ENCODE measurements at places on chromosomes 2 and 18. TPM values are rescaled to one million over a fixed set of nuclear protein-coding genes. Genes with fewer than 3 reads are reported as not detected.

GREB1 gene
- total RNA-seq, result 6.5 TPM

GEN1 gene
- 2.8 TPM for total RNA-seq

QPCT gene
- 1.5 TPM for total RNA-seq

SLC1A4 gene
- 28.0 TPM for total RNA-seq

IL37 gene
- not detected for total RNA-seq

ME2 gene
- total RNA-seq, result 15.8 TPM

PTH2R gene
- total RNA-seq, result 0.19 TPM

SSB gene
- 36.7 TPM for total RNA-seq

ASPRV1 gene
- 0.39 TPM for total RNA-seq

ZAP70 gene
- total RNA-seq, result 0.42 TPM
